M059J (cell line): ENCODE measurements at places on chromosomes 5 and 9. TPM values are rescaled to one million over a fixed set of nuclear protein-coding genes. Genes with fewer than 3 reads are reported as not detected.
A peak's percentile ranks its signal among the peaks of the same experiment; 100 is the strongest.

Gene CDKN2A
- 594 and 597 TPM in 2 replicates for total RNA-seq

DNA sequence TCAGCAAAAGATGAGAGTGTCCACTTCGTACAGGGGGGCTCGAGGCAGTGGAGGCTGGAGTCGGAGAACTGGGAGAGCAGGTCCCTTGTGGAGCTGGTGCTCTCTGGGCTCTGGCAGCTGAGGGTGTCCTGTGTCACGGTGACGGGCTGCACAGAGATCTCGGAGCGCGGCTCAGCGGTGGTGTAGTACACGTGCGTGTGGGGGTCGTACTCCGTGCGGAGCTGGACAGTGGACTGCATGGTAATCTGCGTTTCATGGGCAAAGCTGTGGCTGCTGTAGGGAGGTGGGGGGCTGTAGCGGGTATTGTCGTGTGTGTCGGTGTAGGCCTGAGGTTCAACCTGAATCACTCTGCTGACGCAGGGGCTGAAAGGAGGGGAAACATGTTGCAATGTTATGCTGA is 48.0 kb downstream of the PTCH1 start:
- DNase-seq = no peak

DNA sequence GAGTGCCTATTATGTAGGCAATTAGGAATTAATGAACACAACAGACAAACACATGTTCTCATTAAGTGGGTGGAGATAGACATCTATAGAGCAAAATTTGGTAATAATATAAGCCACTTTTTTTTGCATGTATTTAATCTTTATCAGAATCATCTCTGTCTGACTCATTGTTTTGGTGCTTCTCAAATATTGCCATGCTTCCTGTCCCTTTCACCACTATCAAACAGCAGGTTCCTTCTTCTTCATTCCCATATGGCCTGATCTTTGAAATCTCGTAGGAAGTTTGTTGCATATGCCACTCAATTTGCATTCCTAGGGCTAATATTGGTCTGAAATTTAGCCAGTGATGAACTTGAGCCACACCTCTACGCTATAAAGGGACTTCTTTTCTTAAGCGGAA is 128.9 kb upstream of the SPEF2 start:
- peak; percentile 9 for DNase-seq

- no peak for DNase-seq
Observed at GRCh38 chr9:135486267-135487065, 6.9 kb downstream of the PPP1R26 start.

DNA sequence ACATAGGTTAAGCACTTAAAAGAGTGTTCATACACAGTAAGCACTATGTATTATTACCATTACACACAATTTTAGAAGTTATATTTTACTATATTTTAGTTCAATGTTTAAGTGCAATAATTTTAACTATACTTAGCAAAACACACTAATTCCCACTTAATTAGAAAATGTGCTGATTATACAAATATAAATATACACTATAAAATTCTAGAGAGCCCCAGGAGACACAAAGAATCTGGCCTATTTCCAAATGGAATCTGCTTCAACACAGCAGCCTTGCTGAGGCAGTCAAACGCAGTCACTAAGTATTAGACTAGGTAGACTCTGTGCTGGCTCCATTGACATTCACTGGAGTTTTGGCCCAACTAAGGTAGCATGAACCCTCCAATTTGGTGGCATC is 160.9 kb downstream of the CETN3 start:
- no peak for DNase-seq

- no peak for DNase-seq
Observed at GRCh38 chr5:147751156-147751830, 31.2 kb downstream of the JAKMIP2 start.

Gene RGS7BP
- total RNA-seq = not detected in 2 replicates
